ENCODE measurements at places on chromosomes 5 and 9. TPM values are rescaled to one million over a fixed set of nuclear protein-coding genes. Genes with fewer than 3 reads are reported as not detected.
A peak's percentile ranks its signal among the peaks of the same experiment; 100 is the strongest.

Gene GPR107
- 17.2 TPM for total RNA-seq

Gene PDE6A
- total RNA-seq: not detected

Gene CCNO
- not detected for total RNA-seq

Gene ADAMTS12
- 6.4 TPM for total RNA-seq

Gene ANGPTL2
- 0.93 TPM for total RNA-seq

Gene HAND1
- not detected for total RNA-seq

Gene BTF3
- 231 TPM for total RNA-seq

Gene OCLN
- 25.9 TPM for total RNA-seq

Gene PCA3
- 0.33 TPM for total RNA-seq

Gene PCDHB14
- 0.47 TPM for total RNA-seq

DNA sequence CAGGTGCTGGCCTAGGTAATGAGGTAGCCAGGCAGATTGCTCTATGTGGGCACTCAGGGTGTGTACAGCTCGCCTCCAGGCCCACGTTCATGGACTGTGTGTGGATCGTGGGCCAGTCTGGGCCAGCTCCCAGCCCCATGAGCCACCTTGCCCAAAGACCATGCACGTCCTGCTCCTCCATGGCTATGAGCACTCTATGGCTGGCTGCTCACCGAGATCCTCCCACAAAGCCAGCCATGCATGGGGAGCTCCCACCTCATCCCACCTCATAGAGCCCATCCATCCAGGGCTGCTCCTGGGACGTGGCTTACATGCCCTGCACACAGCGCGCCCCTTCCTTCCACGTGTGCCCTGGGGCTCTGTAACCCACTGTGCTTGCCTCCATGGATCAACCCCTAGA lies 262.5 kb upstream of the IRX1 start:
- no peak overlapping the region for H3K27ac ChIP-seq
- no peaks in the 10 kb centered on the region for H3K4me1 ChIP-seq
- DNase-seq: no peak
- no peaks in the 10 kb centered on the region for H3K27me3 ChIP-seq
- H3K4me3 ChIP-seq: no peak overlapping the region
- no peaks in the 10 kb centered on the region for H3K36me3 ChIP-seq

GRCh38 chr5:38045446-38045845 lies 205.6 kb upstream of the GDNF start:
- H3K36me3 ChIP-seq: no peaks in the 10 kb centered on the region
- no peak overlapping the region for H3K27ac ChIP-seq
- H3K4me1 ChIP-seq: no peaks in the 10 kb centered on the region

GRCh38 chr9:107948086-107948485 lies 458.5 kb upstream of the KLF4 start:
- no peak overlapping the region for H3K4me3 ChIP-seq
- no peaks in the 10 kb centered on the region for H3K4me1 ChIP-seq
- no peaks in the 10 kb centered on the region for H3K36me3 ChIP-seq
- H3K27ac ChIP-seq: no peak overlapping the region
- H3K27me3 ChIP-seq: no peaks in the 10 kb centered on the region

GRCh38 chr5:59798862-59799667 lies 94.5 kb downstream of the PDE4D start:
- no peak for DNase-seq
- H3K27ac ChIP-seq: peak overlapping the region; percentile 55
- H3K4me1 ChIP-seq: no peaks in the 10 kb centered on the region
- no peak overlapping the region for H3K4me3 ChIP-seq

- no peaks in the 10 kb centered on the region for H3K36me3 ChIP-seq
- DNase-seq: no peak
- H3K4me3 ChIP-seq: no peak overlapping the region
- H3K27me3 ChIP-seq: no peaks in the 10 kb centered on the region
- no peaks in the 10 kb centered on the region for H3K4me1 ChIP-seq
- H3K27ac ChIP-seq: no peak overlapping the region
These were observed 70.4 kb downstream of the OTP start for GRCh38 chr5:77568082-77568481.

GRCh38 chr5:142501890-142502289 lies 177.1 kb upstream of the SPRY4 start:
- H3K4me3 ChIP-seq: no peak overlapping the region
- H3K27me3 ChIP-seq: no peaks in the 10 kb centered on the region
- no peaks in the 10 kb centered on the region for H3K4me1 ChIP-seq
- no peak for DNase-seq

DNA sequence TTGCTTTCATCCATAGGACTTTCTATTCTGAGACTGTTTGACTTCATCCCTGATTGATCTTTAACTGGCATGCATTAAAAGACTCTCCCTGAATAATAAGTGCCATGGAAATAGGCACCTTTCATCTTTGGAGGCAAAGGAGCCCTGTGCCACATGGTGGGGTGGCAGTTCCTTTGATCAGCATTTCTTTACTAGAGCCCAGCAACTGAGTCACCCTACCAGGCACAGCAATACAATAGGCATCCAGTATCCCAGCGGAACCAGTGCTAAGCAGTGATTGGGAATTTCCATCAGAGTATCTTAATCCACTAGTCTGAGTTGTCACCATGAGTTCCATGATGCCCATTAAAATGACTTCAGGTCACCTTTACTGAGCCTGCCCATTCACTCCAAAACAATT lies 476.1 kb upstream of the MPDZ start:
- H3K4me1 ChIP-seq: no peaks in the 10 kb centered on the region
- H3K4me3 ChIP-seq: no peak overlapping the region

- H3K4me3 ChIP-seq: no peak overlapping the region
- H3K27ac ChIP-seq: no peak overlapping the region
- H3K36me3 ChIP-seq: no peaks in the 10 kb centered on the region
These were observed 73.1 kb downstream of the STK10 start for GRCh38 chr5:172114875-172115422.

GRCh38 chr9:127519301-127520166 lies 68.2 kb downstream of the LRSAM1 start:
- H3K4me1 ChIP-seq: no peaks in the 10 kb centered on the region
- H3K27me3 ChIP-seq: no peaks in the 10 kb centered on the region
- H3K4me3 ChIP-seq: no peak overlapping the region
- DNase-seq: no peak

DNA sequence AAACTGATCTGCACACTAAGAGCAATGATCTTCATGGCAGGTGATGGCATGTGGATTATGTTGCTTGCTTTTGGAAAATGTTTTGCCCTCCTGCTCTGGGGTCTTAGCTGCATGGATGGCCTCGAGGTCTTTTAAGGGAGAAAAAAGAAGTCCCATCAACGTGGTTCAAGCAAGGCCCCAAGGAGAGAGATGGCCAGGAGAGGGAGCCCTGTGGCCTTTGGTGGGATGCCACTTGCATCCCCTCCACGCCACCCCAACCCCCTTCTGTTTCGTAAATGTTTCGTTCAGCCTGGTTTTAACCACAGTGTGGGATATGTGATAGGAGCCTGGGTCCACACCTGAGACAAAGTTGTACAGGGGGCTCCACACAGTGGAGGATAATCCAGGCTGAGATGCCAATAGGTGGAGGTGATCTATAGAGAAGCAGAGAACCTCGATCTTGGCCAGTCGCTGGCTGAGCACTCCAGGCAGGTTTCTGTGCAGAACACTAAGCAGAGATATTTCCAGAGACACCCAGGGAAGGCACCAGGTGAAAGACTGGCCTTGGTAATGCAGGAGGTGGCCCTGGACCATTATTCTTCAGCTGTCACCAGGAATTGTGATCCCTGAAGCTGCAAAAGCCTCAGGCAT lies 25.8 kb upstream of the FRRS1L start:
- H3K27me3 ChIP-seq: no peaks in the 10 kb centered on the region
- H3K4me3 ChIP-seq: no peak overlapping the region
- H3K4me1 ChIP-seq: no peaks in the 10 kb centered on the region
- H3K27ac ChIP-seq: no peak overlapping the region
- peak; percentile 48 for DNase-seq

DNA sequence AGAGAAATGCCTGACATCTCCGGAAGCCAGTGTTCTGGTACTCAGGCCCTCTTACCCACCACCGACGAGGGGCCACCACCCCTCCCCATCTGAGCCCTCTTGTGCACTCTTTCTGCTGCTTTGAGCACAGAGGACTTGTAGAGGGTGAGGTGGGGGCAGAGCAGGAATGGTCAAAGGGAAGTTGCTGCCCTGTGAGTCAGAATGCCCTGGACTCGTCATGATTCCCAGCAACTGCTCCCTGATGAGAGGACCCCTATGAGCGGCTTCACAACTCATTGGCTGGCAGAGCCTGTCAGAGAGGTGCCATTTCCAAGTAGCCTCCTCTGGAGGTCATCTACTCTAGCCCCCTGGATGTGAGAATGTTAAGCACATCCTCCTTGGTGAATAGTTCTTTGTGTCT lies 845 bp downstream of the ECSCR start:
- no peaks in the 10 kb centered on the region for H3K4me1 ChIP-seq
- DNase-seq: no peak
- no peaks in the 10 kb centered on the region for H3K27me3 ChIP-seq

DNA sequence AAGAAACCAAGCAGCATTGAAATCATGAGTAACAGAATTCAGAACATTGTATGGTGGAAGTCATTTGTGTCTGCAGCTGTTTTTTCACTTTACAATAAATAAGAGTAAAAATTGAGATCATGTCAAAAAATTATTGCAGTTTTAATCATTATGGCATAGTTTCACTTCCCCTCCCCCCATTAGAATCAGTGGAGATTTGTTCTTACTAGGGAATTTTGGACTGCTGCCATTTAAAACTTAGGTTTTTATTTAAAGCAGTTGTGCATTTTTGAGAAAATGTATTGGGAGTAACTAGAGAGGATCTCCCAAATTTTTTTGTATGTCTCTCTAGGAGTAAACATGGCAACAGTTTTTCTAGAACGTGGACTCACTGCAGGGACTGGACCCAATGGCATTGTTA lies 20.4 kb downstream of the GTF3C4 start:
- H3K4me1 ChIP-seq: no peaks in the 10 kb centered on the region
- peaks cover 34% of the 10 kb centered on the region for H3K36me3 ChIP-seq
- no peak for DNase-seq

GRCh38 chr9:130639124-130639765 lies 25.1 kb upstream of the PRDM12 start:
- H3K4me3 ChIP-seq: no peak overlapping the region
- H3K4me1 ChIP-seq: no peaks in the 10 kb centered on the region
- no peaks in the 10 kb centered on the region for H3K27me3 ChIP-seq
- H3K36me3 ChIP-seq: peaks cover 9% of the 10 kb centered on the region
- H3K27ac ChIP-seq: no peak overlapping the region
- DNase-seq: no peak

GRCh38 chr5:35502206-35502605 lies 115.5 kb upstream of the SPEF2 start:
- DNase-seq: no peak
- no peak overlapping the region for H3K4me3 ChIP-seq
- no peaks in the 10 kb centered on the region for H3K36me3 ChIP-seq
- H3K4me1 ChIP-seq: no peaks in the 10 kb centered on the region
- no peaks in the 10 kb centered on the region for H3K27me3 ChIP-seq

GRCh38 chr9:134150557-134151214 lies 13.7 kb downstream of the RNU6ATAC start:
- no peak overlapping the region for H3K4me3 ChIP-seq
- no peaks in the 10 kb centered on the region for H3K27me3 ChIP-seq
- no peaks in the 10 kb centered on the region for H3K4me1 ChIP-seq
- H3K27ac ChIP-seq: no peak overlapping the region
- DNase-seq: no peak

- DNase-seq: no peak
- no peaks in the 10 kb centered on the region for H3K4me1 ChIP-seq
- H3K36me3 ChIP-seq: no peaks in the 10 kb centered on the region
- peaks cover 2% of the 10 kb centered on the region for H3K27me3 ChIP-seq
- no peak overlapping the region for H3K27ac ChIP-seq
- H3K4me3 ChIP-seq: no peak overlapping the region
These were observed 1174.2 kb upstream of the C9orf72 start for GRCh38 chr9:28747351-28747985.

DNA sequence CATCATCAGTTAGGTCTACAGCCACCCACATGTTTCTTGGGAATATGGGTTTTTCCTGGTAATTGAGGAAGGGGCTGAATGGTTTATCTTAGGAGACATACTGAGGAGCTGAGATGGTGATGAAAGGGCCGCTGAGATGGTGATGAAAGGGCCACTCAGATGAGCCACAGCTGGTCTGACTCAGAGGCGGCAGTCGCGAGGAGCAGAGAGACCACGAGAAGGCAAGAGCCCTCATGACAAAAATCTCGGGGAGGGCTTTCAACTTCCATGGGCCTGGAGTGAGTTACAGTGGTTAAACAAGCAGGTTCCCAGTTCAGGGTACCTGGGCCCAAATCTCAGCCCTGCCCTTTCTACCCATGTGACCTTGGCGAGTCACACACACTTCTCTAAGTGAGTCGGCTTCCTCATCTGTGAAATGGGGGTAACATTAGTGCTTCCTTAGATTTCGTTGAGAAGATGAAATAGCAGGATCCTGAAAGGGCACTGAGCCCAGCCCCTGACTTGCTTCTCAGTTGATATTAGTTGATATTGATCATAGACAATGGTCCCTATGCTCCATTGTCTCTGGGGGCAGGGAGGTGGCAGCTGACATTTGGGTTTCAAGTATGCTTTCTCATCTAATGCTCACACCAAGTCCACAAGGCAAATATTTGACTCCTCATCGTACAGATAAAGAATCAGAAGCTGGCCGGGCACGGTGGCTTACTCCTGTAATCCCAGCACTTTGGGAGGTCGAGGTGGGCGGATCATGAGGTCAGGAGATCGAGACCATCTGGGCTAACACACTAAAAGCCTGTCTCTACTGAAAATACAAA lies 169.5 kb downstream of the RGS3 start:
- peaks cover 8% of the 10 kb centered on the region for H3K4me1 ChIP-seq
- no peaks in the 10 kb centered on the region for H3K27me3 ChIP-seq
- H3K36me3 ChIP-seq: no peaks in the 10 kb centered on the region
- H3K4me3 ChIP-seq: no peak overlapping the region
- no peak overlapping the region for H3K27ac ChIP-seq

DNA sequence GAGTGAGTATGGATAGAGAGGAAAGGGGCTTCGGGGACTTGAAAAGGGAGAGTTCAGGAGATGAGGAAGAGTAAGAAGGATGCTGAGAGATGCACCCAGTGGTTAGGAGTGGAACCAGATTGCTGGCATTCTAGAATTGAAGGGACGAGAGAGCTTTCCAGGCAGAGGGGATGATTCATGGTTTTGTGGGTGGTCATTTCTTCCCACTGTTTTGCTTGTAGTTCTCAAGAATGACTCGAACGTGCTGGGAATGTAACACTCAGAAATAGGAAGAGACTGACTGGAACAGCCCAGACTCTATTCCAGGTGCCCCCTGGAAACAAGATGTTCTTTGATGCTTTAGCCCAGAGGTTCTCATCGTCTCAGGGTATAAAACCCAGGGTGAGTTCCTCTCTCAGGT lies 294.2 kb downstream of the ICE1 start:
- H3K4me3 ChIP-seq: no peak overlapping the region
- no peaks in the 10 kb centered on the region for H3K4me1 ChIP-seq
- no peaks in the 10 kb centered on the region for H3K27me3 ChIP-seq

- H3K27ac ChIP-seq: no peak overlapping the region
- H3K4me3 ChIP-seq: no peak overlapping the region
- no peaks in the 10 kb centered on the region for H3K36me3 ChIP-seq
- no peaks in the 10 kb centered on the region for H3K4me1 ChIP-seq
- DNase-seq: no peak
These were observed 110.1 kb downstream of the INSYN2B start for GRCh38 chr5:169870211-169870610.

GRCh38 chr9:129497005-129497812 lies 123.7 kb downstream of the C9orf50 start:
- peak overlapping the region; percentile 46 for H3K4me3 ChIP-seq
- peak overlapping the region; percentile 100 for H3K27ac ChIP-seq
- H3K27me3 ChIP-seq: no peaks in the 10 kb centered on the region
- peaks cover 4% of the 10 kb centered on the region for H3K36me3 ChIP-seq
- no peak for DNase-seq

All from liver (tissue), 10 donors.